ENCODE measurements at places on chromosomes 4 and X.

GRCh38 chr4:88429401-88429800 lies 27.5 kb upstream of the HERC5 start:
- no peak for DNase-seq

GRCh38 chr4:1290165-1290977 lies 680 bp downstream of the MAEA start:
- no peak for DNase-seq

DNA sequence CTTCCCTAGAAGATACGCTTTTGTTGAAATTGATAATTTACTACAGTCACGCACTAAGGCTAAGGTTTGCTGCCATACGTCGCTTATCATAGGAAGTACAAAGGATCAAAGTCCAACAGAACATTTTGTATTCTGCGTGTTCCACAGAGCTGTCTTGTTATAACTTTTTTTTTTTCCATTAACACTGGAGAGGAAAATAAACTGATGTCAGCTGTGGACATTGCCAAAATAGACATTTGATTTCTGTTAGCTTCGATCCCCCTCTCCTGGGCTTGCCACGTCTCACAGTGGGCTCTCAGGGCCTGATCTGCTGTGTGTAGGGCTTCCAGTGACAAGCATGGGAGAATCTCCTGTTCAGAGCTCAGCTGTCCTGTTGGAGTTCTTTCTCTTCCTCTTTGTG lies 93.3 kb downstream of the SPATA18 start:
- no peak for DNase-seq

DNA sequence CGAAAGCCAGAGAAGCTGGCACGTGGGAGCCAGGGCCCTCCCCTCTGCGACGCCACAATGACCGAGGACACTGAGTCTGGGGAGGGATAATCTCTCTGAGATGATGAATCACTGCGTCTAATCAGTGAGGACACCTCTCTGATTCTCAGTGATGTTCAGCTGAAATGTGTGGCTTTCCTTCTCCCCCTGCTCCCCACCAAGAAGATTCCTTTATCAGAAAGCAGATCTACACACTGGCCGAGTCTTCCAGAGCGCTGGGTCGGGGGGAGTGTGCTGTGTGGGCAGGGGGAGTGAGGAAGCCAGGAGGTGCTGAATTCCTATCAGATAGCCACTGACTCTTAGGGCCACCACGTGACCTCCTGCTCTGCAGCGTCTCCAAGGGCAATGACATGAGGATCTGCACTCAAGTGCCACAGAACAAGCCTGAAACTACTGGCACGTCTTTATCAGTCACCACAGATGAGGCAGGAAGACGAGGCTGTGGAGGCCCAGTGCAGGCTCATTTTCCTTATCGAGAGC lies 89.2 kb downstream of the GATB start:
- no peak for DNase-seq

- no peak for DNase-seq
Measured at GRCh38 chr4:8033067-8033755, 93.5 kb upstream of the AFAP1 start.

- no peak for DNase-seq
Measured at GRCh38 chr4:14977830-14978229, 24.5 kb upstream of the CPEB2 start.

All from NCI-H1048 (cell line).